ENCODE measurements at places on chromosomes 1 and 21.

DNA sequence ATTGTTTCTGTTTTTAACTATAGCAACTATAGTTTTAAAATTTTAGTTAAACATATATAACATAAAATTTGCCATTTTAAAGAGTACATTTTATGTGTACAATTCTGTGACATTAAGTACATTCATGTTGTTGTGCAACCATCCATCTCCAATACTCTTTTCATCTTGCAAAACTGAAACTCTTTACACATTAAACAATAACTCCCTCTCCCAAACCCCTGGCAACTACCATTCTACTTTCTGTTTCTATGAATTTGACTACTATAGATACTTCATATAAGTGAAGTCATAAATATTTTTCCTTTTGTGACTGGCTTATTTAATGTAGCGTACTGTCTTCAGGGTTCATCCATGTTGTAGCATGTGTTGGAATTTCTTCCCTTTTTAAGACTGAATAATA lies 25.9 kb downstream of the PCBP3 start:
- no peak for DNase-seq

GRCh38 chr1:200332716-200333115 lies 77.1 kb downstream of the ZNF281 start:
- DNase-seq: no peak

- DNase-seq: no peak
Observed at GRCh38 chr1:33319186-33319948, 1.5 kb downstream of the A3GALT2 start.

- DNase-seq: no peak
Observed at GRCh38 chr1:210746024-210746731, 387.8 kb downstream of the KCNH1 start.

DNA sequence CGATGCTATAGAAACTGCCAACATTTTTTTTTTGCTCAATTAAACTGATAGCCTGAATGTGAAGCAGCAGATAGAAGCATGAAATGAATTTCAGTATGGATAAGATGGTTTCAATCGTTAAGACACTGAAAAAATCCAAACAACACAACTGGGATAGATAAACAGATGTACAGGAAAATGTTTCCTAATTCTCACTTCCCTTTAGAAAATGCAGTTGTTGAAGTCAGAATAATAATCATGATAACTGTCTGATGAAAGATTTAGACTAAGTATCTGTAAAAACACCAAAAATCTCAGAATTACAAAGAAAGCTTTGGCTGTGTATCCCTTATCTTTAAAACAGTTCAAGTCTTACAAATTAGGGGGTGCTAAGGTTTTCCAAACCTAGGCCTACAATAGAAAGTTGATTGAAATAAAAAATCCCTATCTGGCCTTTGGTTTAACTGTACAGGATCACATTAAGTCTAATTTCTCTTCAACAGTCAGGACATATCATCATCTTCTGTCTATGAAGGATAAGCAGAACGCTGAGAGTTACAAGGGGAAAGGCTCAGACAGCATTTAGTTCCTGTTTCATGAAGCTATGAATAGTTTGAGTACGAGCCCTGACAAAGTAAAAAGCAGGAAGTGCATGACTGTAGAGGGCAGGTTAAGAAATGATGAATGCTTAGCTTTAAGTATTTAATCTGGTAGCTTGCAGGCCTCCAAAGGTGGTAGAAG lies 203.2 kb downstream of the APP start:
- peak; percentile 71 for DNase-seq

DNA sequence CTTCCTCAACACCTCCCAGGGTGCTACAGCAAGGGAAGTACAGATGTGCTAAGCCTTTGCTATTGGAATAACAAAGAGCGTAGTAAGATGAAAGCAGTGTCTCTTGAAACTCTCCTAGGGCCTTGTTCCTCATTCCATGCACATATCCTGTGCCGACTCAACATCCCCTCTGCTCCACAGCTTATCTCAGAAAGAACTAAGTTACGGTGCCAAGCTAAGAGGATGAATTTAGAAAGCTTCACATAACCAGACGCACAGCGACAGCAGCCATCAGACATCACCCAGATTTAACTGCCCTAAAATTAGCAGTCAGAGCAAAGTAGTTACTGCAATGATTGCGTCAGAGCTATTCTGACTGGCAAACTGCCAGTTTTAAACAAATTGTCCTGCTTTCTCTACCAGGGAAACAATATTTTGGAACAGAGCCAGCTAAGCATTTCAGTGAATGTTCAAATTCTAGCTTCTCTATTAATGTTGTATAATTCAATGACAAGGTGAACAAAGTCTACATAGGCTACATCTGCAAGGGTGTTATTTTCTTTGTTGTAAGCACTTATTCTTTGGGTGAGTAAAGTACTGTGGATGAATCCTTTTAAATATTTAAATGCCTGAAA lies 9.5 kb downstream of the SIPA1L2 start:
- DNase-seq: peak; percentile 76

- no peak for DNase-seq
Observed at GRCh38 chr1:16300436-16300835, 51.8 kb downstream of the FBXO42 start.

DNA sequence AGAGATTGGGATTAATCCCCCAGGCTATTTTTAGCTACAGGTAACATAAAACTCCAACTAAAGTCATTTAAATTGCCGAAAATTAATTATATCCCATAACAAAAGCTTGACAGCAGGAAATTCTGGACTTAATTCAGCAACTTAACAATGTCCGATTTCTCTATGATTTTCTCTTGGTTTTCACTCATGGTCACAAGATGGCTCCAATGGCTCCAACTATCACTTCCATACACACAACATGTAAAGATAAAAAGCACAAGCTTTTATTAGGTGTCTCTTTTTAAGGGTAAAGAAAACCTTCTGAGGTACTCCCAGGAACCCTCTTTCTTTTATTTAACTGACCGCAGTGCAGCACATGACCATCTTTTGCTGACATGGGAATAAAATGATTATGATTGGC lies 363.5 kb upstream of the PTBP2 start:
- DNase-seq: no peak

GRCh38 chr1:53639251-53639763 lies 99.7 kb downstream of the GLIS1 start:
- DNase-seq: no peak

DNA sequence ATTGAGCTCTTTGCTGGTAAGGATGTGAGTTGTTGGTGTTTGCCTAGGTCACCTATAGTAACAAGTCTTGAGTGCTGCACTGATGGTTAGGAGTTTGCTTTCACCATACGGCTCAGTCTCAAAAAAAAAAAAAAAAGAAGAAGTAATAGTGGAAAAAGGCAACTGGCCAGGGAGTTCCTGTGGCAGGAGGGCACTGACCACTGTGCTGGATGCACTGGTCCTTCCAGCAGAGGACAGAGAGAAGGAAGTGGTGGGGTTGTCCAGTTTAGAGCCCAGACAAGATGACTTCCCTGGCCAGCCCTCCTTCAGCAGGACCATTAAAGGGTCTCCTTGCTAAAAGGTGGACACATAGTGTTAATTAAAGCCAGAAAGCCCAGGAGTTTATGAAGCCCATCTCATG lies 11.9 kb upstream of the PTCH2 start:
- DNase-seq: no peak

DNA sequence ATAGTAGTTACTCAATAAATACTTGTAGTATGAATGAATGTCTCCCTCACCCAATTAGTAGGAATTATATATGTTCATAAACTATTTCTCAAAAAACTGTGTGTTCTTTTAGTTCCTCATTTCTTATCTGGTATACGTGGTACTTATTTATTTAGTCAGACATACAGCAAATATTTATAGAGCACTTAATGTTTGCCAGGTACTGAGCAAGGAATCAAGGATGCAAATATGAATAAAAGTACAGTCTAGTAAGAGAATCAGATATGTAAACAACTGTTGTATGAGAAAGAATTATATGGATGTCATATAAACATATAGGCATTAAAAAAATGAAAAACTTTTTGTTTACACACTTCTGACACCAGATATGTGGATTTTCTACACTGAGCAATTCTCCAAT lies 58.5 kb downstream of the ATF6 start:
- no peak for DNase-seq

- DNase-seq: no peak
Observed at GRCh38 chr1:168606096-168606495, 29.7 kb downstream of the XCL1 start.

DNA sequence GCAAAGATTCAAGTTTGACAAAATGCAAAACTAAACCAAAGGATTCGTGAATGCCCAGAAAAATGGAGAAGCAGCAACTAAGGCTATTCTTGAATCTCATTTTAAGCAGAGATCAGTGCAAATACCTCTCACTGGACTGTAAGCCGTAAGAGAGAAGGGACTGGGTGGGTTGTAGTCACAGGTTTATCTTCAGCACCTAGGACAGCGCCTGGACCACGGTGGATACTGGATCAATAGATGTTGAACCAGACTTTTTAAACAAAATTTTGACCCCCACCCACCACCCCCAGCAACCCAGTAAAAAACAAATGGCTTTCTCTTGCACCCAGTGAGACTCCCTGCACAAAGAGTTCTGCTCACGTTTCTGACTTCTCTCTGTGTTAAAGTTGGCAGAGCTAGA lies 347.1 kb downstream of the AJAP1 start:
- no peak for DNase-seq

DNA sequence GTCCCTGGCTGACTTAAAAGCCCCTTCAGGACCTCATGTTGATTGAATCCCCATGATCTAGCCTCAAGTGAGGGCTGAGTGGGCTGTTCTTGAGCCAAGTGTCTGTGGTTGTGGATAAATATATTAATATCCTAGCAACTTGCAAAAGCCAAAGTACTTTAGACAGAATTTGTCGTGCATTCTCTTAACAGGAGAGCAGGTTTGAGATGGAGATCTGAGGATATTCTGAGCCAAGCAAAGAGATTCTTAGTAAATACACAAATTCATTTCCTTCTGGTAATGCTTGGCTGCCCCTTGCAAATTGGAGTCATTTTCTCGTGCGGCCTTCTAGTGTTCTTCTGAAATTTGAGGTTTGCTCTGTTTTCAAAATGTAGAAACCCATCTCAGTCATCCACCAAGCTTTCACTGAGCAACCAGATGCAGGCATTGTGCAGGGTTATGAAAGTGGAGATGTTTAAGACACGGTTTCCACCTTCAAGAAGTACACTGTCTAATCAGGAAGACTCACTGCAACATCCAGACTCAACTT lies 242.1 kb upstream of the JUN start:
- no peak for DNase-seq

DNA sequence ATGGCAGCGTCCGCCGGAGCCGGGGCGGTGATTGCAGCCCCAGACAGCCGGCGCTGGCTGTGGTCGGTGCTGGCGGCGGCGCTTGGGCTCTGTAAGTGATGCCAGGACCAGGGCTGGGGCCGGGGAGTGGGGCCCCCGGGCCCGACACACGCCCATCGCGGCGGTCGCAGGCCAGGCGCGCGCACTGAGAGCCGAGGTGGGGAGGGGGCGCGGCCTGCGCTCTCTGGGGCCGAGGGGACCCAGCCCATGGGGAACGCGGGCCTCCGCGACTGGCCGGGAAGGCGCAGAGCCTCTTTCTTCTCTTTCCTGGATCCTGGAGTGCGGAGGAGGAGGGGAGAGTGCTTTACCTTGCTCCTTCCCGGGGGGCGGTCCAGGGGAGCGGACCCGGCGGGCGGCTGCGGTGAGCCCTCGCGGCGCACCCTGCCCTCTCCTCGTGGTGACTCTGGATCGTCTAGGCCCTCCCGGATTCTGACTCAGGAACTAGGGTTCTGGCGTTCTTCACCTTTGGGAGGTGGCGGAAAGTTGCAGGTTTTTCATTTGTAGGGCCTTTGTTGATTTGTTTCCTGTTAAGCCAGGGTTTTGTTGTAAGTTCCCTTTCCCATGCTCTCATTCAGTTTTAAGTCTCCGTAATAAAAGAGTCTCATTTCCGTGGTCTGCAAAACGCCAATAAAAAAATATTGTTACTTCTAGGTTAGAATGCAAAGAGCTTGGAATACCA lies 529 bp downstream of the MPZL1 start:
- no peak for DNase-seq

GRCh38 chr1:228101994-228102790 lies 933 bp downstream of the C1orf35 start:
- no peak for DNase-seq

DNA sequence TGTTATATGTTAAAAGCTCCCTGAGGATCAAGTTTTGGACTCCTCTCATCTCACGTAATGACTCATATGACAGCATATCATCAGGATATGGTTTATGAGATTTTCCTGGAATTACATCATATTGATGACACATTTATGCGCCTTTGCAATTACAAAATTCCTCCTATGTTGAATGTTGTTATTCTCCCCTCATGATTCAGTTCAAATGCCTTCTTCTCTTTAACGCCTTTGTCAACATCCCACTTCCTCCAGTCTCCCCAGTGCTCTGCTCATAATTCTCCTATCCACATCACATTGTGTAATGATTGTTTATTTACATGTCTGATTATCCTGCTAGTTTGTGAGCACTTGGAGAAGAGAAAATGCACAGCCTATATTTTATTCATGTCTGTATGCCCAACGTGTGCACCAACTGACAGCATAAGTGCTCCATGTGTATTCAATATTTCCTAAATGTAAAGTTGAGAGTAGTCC lies 80.9 kb upstream of the BACH1 start:
- DNase-seq: no peak

DNA sequence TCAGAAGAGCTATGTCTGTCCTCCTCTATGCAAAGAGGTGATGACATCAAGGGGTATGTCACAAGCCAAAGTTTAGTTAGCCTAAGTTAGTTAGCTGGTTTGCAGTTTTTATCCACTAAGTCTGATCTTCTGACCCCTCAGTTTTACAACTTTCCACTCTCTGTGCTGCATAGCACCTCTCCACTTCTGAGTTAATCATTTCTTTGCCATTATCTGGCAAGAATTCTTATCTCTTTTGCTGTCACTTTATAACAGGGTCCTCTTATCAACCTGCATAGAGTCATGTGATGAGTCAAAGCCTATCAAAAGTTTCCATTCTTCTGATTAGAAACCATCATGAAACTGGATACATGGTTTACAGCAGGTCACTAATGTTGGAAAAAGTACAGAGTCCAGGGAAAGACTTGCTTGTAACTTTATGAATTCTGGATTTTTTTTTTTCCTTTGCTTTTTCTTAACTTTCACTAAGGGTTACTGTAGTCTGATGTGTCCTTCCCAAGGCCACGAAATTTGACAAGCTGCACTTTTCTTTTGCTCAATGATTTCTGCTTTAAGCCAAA lies at the start of gene NR5A2:
Gene NR5A2, plus strand, starts transcription at position 447 of the 560 bp plus-strand sequence. CDS start 138 bp downstream, outside the sequence.
- DNase-seq: no peak

GRCh38 chr1:6116137-6116536 lies 64.0 kb downstream of the CHD5 start:
- DNase-seq: no peak

GRCh38 chr1:235913311-235913710 lies 46.6 kb upstream of the LYST start:
- DNase-seq: no peak

DNA sequence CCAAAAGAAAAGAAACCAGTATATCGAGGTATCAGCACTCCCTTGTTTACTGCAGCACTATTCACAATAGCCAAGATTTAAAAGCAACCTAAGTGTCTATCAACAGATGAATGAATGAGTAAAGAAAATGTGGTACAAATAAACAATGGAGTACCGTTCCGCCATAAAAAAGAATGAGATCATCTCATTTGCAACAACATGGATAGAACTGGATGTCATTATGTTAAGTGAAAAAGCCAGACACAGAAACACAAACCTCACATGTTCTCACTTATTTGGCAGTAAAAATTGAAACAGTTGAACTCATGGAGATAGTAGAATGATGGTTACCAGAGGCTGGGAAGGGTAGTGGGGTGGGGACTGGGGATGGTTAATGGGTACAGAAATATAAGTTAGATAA lies 4.3 kb upstream of the GNG5 start:
- no peak for DNase-seq

GRCh38 chr1:22673486-22674409 lies 20.7 kb downstream of the C1QB start:
- DNase-seq: peak; percentile 54

Data from globus pallidus (tissue), 1 donor.